ENCODE measurements at places on chromosomes 5 and 9.
A peak's percentile ranks its signal among the peaks of the same experiment; 100 is the strongest.

DNA sequence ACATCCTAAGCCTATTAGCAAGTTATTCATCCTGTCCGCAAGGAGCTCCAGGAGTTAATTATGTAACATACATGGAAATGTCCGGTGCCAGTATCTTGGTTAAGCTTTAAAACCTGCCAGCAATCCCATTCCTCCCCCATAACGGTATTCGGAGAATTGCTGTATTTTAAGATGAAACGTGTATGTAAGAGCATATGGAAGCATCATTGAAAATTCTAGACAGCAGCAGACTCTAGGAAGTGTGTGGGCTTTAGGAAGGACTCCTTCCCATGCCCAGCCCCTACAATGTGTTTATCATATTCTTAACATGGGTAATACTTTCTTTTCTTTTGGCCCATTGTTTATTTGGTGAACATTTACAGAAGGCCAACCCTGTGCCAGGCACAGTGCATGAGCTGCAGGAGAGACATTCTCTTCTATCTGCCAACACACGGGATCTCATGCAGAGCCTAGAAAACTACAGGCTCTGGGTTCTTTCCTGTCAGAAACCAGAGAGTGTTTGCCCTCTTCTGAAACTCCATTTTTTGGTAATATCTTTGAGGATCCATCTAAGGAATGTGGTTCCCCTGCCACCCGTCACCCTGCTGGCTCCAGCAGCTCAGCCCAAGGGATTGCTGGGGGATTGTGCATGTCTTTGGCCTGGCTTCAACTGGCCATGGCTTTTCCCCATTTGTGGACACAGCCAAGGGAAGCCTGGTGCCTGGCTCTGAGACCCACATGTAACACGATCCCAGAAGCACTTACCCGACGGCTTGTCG, 15.1 kb downstream of the ANGPTL2 start:
- DNase-seq = no peak

GRCh38 chr9:85605905-85606304, 135.8 kb downstream of the AGTPBP1 start:
- no peak for DNase-seq

DNA sequence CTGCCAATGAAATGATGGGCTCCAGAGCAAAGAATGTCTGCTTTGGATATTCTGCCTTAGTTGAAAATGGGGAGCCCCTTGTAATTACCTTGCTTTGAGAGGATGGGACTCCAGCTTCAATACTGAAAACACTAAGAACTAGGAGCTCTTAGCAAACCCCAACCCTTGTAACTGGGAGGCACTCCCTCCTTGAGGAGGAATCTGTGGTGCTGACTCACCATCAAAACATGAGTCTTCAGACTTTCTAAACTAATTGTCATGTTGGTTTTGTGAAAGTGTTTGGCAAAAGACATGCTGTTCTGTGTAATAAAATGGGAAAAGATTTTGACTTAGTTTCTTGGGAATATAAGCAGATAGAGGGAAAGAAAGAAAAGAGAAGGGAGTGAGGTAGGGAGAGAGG, 91.9 kb upstream of the PTPRD start:
- no peak for DNase-seq

DNA sequence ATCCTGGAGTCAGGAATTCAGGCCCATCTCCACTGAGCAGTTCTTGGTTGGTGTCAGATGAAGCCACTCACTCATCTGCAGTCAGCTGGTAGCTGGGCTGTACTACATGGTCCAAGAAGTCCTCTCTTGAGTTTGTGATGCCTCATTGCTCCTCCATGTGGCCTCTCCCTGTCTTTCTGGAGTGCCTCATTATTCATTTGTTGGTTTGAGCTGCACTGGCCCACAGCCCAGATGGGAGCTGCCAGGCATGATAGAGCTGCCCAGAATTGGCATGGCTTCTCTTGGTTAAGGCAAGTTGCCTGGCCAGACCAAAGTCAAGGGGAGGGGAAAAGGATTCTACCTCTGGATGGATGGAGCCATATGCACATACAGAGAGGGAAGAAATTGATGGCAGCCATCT, 8.0 kb downstream of the PTCD2 start:
- peak; percentile 55 for DNase-seq

All from left ventricle myocardium inferior (tissue), 1 donor.